T-helper 9 cell (primary cell): ENCODE measurements at places on chromosomes 12 and 14.

- no peak for DNase-seq
Observed at GRCh38 chr12:104814944-104815343, 143.1 kb downstream of the SLC41A2 start.

GRCh38 chr12:47818467-47819137 lies 1.1 kb downstream of the HDAC7 start:
- no peak for DNase-seq

GRCh38 chr12:15698377-15698871 lies 90.8 kb downstream of the EPS8 start:
- DNase-seq = no peak

DNA sequence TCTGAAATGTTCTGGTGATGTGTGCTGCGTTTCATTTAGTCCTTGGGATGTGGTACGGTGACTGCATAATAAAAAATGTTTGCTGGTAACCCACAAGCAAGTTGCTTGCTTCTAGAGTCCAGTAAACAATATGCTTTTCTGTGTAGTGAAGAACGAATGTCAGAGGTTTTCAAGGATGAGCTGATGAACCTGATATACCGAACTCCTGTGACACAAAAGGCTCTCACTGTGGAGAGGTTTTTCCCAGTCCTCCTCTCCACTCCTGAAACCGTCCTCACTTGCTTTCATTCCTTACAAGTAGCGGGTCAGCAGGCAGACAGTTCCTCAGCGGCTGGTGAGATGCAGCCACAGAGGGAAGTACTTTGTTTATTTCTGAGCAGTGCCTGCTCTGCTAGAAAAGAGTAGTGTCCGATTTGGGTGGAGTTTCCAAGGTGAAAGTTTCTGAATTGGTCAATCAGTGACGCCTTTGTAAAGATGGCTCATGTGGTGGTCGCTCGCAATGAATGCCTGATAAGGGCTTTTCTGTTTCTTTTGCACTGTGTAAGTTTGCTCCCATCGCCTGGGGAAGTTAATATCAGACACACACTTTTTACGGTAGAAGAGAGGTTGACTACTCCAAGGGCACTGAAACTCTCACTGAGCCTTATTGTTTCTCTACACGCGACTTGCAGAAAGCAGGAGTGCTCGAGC lies 3.0 kb downstream of the ETV6 start:
- no peak for DNase-seq

- DNase-seq = no peak
Observed at GRCh38 chr14:62126879-62127478, 364.8 kb downstream of the SNAPC1 start.

DNA sequence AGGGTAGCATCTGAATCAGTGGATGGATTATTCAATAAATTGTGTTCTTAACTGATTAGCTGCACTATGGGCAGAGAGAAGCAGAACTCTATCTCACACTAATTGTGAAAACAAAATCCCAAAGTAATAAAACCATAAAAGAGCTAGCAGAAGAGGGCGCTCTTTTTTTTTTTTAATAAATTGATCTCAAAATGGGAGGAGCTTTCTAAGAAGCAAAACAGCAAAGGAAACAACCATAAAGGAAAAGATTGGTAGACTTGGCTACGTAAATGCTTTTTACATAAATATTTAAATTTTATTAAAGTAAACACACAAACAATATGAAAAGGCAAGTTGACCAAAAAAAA lies 1.5 kb upstream of the TM7SF3 start:
- no peak for DNase-seq

- no peak for DNase-seq
Observed at GRCh38 chr14:73262427-73263183, 25.3 kb downstream of the PAPLN start.

DNA sequence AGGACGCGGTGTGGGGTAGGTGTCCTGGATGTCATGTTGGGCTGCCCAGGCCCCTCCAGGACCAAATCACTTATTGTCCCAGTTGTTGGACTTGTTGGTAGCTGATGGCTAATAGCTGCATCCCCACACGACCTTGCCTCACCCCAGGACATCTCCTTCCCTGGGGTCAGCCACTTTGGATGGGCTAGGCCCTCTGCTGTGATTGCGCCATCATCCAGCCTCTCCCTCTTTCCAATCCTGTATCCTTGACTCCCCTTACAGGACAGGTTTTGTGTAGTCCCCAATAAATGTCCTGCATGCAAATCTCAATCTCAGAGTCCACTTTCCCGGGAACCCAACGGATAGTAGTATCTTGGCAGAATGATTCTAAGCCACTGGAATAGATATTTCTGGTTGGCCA lies 43.4 kb upstream of the CHST11 start:
- DNase-seq = no peak

- no peak for DNase-seq
Observed at GRCh38 chr12:32609966-32610365, 69.1 kb upstream of the DNM1L start.

GRCh38 chr12:79347866-79348265 lies 342.9 kb downstream of the PAWR start:
- no peak for DNase-seq

DNA sequence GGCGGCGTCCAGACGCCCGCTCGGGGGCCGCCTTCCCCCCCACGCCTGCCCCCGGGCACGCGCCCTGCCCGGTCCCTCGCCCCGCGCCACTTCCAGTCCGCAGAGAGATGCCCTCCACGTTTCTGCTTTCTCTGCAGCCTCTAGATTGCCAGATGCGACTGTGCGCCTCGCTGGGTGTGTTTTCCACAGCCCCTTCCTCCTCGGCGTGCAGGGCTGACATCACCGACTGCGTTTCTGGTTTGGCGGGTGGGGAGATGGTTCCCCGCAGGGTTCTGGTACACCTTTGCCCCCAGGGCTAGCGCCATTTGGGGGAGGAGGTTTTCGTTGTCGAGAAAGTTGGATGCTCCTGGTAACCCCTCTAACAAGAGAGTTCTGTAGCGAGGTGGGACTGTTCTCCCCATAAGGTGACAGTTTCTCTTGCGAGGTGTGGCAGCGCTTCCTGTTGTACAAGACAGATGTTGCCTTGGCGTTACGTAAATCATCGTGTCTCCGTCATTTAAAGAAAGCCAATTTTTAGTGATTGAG lies 1.5 kb downstream of the CALM1 start:
- peak; percentile 55 for DNase-seq

DNA sequence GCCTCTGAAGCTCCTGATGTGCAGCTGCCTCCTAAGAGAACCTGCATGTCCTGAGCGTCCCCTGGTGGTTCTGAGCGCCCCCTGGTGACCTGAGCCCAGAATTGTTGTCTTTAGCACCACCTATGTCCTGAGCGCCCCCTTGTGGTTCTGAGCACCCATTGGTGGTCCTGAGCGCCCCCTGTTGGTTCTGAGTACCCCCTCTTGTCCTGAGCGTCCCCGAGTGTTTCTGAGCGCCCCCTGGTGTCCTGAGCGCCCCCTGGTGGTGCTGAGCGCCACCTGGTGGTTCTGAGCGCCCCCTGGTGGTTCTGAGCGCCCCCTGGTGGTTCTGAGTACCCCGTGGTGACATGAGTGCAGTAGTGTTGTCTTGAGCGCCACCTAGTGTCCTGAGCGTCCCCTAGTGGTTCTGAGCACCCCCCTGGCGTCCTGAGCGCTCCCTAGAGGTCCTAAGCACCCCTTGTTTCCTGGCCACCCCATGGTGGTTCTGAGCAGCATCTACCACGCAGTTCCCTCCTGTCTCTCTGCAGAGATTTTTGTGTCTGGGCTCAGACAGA lies 782.5 kb downstream of the TMEM121 start:
- peak; percentile 69 for DNase-seq

- no peak for DNase-seq
Observed at GRCh38 chr12:120726510-120726793, 826 bp downstream of the ACADS start.

DNA sequence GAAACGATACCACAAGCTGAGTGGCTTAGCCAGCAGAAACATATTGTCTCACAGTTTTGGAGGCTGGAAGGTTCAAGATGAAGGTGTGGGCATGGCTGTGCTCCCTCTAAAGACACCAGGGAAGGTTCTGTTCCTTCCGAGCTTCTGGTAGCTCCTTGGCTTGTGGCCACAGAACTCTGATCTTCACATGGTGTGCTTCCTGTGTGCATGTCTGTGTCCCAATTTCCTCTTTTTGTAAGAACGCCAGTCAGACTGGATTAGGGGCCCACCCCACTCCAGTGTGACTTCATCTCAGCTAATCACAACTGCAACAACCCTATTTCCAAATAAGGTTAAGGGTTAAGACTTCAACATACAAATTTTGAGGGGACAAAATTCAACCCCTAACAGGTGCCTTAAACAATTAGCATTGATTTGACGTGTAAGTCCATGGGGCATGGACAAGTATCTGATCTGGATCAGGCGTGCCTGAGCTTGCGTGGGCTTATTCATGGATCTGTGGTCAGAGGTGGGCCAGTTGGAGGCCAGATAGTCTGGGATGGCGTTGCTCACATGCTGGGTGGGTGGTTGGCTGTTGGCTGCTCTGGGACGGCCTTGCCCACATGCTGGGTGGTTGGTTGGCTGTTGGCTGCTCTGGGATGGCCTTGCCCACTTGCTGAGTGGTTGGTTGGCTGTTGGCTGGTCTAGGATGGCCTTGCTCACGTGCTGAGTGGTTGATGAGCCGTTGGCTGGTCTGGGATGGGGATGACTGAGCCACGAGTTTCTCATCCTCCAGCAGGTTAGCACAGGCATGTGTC lies 88.5 kb downstream of the LGMN start:
- no peak for DNase-seq

DNA sequence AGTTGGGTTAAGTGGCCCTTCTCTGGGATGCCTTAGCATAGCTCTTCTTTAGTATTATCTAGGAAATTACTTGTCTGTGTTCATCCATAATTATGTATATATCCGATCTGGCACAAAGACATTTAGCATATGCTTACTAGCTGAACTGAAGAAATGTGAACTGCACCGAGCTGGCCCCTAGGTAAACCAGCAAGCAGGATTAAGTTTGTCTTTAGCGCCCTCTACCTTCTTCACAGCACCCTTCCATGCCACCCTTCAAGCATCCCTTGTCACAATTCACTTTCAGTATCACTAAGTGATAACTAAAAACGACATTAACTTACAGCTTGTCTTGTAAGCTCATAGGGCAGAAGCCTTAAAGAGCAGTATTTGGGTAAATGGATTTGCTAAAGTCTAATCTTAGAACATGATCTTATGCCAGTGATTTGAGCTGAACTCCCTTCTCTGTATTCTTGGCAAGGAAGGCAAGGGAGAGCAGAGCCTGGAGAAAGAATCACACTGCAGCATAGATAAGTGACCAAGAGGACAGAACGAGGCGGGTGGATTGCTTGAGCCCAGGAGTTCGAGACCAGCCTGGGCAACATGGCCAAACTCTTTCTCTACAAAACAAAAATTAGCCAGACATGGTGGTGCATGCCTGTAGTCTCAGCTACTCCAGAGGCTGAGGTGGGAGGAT lies 2.6 kb upstream of the HAL start:
- peak; percentile 3 for DNase-seq

DNA sequence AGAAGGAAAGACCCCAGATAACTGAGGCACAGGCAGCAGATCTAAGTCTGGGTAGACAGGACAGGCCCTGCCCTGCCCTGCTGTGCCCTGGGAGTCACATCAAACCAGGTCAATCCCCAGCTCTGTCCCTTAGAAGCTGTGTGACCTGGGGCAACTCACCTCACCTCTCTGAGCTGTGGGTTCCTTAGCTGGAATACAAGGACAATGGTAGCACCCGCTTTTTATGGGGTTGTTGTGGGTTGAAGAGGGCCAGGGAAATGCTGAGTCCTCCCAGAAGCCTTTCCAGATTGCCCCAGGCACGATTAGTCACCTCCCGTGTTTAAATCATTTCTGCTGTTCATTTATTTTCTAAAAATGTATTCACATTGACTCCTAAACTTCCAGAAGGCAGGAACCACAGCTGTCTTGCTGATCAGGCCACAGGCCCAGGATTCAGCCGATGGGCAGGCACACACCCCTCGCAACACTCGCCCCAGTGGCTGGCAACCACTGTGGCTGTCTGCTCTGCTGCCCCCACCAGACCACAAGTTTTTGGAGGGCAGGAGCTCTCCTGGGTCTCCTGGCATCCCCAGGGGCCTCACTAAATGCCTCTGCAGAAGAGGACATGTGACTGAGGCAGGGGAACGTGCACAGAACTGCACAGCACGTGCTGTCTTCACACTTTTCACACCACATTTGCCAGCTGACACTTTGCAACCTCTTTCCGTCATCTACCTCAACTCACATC lies 3.0 kb downstream of the SELPLG start:
- no peak for DNase-seq

DNA sequence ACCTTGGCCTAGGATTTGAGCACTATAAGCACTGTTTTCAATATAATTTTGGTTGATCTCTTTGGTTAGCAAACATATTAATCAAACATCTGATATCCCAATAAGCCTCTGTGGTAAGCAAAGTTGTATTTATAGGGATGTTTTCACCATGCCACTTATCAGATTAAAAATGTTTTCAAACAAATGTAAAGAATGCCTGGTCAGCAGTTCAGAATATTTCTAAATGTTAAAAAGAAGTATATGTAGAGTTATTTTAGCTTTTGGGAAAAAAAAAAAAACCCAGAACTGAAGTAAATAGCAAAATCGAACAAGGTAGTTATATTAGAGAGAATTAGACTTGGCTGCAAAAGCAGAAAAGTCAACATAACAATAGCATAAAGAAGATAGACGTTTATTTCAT lies 3.9 kb downstream of the NAV3 start:
- DNase-seq = no peak

GRCh38 chr14:102560458-102561261 lies 31.8 kb upstream of the RCOR1 start:
- no peak for DNase-seq

DNA sequence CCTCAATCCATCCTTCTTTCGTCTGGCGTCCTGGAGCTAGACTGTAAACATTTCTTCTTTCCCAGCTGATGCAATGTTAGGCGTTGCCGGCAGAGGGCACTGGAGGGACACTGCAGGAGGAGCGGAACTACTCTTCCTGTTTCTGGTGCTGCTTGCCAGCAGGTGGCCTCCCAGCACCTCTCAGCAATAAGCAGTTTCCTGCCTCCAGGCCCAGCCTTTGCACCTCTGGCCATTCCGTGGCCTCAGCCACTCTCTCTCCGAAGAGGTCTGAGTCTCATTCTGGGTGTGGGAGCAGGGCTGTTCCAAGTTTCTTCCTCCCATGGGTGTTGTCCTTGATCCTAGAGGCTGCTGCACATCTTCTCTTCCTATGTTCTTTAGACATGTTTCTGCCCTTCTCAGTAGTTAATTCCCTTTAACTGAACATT lies 7.5 kb upstream of the ASPG start:
- DNase-seq = peak; percentile 79

DNA sequence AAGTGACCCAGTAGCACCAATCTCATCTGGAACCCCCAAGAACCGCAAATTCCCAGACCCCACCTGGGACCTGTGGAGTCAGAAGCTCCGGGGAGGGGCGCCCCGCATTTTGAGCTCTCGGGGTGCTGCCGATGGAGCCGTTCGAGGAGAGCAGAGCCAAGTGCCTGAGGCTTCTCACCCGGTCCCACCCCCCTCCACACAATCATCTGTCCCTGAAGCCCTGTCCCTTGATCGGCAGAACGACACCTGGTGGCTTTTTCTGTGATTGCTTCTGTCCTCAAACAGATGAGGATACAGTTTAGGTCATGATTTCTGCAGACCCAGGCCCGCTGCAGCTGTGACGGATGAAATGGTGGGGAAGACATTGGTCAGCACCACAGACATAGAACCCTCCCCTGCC lies 74.7 kb downstream of the NOC4L start:
- DNase-seq = peak; percentile 37

GRCh38 chr12:52401526-52401925 lies 4.6 kb downstream of the KRT82 start:
- DNase-seq = no peak

GRCh38 chr12:106152334-106152733 lies 13.6 kb upstream of the NUAK1 start:
- DNase-seq = no peak

- no peak for DNase-seq
Observed at GRCh38 chr12:11677752-11678151, 28.3 kb downstream of the ETV6 start.
